Activated T-cell treated with anti-CD3 and anti-CD28 coated beads for 1 hour (primary cell): ENCODE measurements at places on chromosomes 4 and X.
A peak's percentile ranks its signal among the peaks of the same experiment; 100 is the strongest.

DNA sequence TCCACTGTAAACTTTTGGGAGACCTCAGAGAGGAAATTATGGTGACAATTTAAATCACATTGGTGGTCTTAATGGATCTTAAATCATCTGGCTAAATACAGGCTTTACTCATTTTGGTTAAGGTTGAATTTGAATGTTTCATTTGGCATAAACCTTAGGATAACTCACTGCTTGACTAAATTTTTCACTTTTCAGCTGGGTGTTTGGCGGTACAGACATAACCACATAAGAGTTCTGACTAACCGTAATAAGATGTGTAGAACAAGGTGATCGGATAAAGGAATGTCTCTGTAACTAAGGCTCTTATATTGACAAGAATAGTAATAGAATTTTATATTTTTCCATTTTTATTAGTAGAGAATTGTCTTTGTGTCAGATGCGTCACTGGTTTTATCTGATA, 281.0 kb downstream of the BMPR1B start:
- no peak for DNase-seq

GRCh38 chr4:66376921-66377320, 706.6 kb upstream of the EPHA5 start:
- no peak for DNase-seq

- no peak for DNase-seq
Measured at GRCh38 chrX:106730401-106730800, 3.9 kb downstream of the RNF128 start.

DNA sequence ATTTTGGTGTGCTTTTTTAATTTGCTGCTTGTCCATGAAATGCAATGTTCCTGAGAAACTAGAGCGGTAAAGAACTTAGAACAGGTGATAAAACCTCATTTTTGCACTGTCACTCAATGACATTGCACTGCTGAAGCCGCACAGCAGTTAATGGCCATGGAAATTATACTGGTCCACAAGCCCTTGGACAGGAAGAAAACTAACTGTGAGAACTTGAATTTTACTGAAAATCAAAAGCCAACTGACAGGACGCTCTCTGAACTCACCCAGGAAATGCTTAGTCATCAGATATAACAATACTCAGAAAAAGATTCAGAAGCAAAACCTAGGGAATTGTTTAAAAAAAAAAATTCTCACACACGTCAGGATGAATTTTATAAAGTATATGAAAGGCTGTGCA, 246.4 kb upstream of the SLC7A11 start:
- no peak for DNase-seq

GRCh38 chr4:144591401-144591800, 54.6 kb upstream of the HHIP start:
- no peak for DNase-seq

DNA sequence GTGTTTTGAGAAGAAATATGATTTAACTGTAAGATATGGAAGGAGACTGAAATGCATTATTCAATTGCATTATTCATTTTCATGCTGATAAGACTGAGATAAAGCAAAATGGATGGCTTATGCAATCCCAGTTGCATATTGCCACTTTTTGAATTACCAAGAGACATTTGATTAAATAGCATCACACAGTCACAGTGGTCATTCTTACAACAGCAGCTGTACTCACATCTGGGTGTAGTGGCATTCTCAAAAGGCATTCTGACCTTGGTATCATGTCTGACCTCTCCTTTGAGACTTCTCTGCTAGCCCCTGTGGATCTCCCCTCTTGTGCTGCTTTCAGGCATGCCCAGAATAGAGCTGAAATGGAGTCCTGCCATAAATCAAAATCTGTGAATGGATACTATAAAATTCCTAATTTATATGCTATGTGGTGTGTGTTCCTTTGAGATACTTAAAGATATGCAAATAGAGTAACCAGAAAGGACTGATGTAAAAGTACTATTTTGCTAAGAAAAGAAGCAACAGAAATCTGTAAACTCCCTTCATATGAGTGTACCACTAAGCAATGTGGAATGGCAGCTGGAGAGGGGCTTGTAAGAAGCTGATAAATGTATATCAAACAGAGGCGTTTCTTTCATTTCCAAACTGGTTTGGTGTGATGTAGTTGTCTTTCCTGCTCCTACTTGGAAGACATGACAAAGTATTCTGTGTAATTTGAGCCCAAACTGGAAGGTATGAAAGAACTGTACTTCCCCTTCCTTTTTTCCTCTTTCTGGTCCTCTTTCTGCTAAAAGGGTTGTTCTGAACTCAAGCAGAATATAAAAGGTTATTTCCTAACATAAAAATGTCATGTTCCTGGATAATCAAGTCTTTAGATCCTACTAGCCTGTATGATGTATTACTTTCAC, 25.4 kb upstream of the METAP1 start:
- DNase-seq, result no peak

- DNase-seq, result peak; percentile 5
Measured at GRCh38 chrX:147912093-147912801, 528 bp downstream of the FMR1 start.

DNA sequence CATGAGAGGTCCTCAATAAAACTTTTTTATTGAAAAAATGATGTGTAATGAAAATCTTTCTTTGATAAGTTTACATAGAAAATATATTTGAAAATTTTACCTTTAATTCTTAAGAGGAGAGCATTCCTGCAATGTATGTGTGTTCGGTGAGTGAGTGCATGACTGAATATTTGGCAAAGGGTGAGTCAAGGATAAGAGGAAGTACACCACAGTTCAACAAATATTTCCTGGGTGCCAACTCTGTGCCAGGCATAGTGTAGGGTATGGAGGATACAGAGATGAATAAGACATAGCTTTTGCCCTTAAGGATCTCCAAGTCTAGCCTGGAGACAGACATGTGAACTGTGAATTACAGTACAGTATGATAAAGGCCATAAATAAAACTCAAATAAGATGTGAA, 84.7 kb upstream of the GPR101 start:
- DNase-seq, result no peak

GRCh38 chr4:189740873-189741272, 199.8 kb upstream of the FRG1 start:
- no peak for DNase-seq
